Mesenteric fat pad (tissue), 1 donor: ENCODE measurements at places on chromosomes 5 and 9. TPM values are rescaled to one million over a fixed set of nuclear protein-coding genes. Genes with fewer than 3 reads are reported as not detected.

The MCCC2 gene
- 48.6 TPM for total RNA-seq

DNA sequence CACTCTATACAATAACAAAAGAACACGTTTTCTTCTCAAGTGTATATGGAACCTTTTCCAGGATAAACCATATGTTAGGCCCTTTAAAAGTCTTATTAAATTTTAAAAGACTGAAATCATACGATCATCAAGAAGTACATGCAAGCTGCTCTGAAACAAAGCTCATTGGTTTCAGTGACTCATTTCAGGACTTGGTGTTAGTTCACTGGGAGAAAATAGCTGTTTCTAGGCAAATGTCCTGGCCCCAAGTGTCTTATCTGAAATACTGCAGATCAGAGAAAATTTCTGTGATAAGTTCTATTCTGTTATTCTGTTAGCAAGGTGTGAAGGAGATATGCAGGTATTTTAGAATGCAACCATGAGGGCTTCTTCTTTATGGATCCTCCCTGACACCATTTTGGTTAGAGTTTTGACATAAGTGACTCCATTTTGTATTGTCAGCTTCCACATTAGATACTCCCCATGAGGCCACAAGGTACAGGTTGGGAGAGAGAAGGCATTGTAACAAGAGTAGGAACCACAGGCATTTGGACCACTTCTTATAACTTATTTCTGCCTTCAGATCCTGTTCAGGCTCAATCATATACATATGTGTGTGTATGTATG lies 7.5 kb upstream of the CCDC180 start:
- DNase-seq = no peak

GRCh38 chr9:122213589-122214413 lies 15.0 kb downstream of the LHX6 start:
- peak; percentile 87 for DNase-seq

- DNase-seq = no peak
Observed at GRCh38 chr9:15417626-15418025, 5.0 kb upstream of the SNAPC3 start.

DNA sequence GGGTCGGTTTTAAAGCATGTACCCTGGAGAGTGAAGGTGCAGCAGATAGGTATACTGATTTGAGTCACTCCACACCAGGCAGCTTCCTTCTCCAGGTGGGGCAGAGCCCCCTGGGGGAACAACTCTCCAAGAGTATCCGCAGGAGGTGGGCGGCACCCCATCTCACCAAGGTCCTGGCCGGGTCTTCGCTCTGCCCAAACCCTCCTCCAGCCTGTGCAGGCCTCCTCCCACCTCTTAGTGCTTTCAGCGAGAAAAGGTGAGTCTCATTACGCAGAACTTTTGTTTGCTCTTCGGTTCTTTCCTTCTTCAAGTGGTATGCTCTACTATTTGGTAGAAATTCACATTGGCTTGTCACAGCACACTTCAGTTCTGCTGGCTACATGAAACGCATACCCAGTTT lies 13.7 kb downstream of the SPACA9 start:
- DNase-seq = no peak

- no peak for DNase-seq
Observed at GRCh38 chr9:107397076-107398044, 92.2 kb downstream of the KLF4 start.

- no peak for DNase-seq
Observed at GRCh38 chr5:142815469-142815868, 45.3 kb downstream of the ARHGAP26 start.

GRCh38 chr9:117304549-117304948 lies 110.3 kb downstream of the ASTN2 start:
- no peak for DNase-seq
